ENCODE measurements at places on chromosomes 3 and 15.

DNA sequence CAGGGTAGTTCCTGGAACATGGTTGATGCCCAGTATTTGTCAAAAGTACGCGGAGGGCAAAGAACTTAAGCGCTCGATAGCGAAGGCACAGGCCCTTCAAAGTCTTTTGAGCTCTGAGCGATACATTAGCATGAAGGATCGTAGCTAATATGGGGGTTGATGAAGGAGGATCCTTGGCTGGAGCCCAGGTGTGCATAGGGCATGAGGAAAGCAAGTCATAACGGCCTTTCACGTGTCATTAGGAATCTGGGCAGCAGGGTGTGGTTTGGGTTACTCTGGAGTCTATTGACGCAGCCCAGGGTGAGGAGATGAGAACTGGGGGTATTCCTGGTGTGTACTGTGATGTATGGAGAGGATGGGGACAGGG, 31.7 kb downstream of the SPINK8 start:
- no peak for DNase-seq

GRCh38 chr15:52796228-52796521, 6.0 kb upstream of the ONECUT1 start:
- no peak for DNase-seq

DNA sequence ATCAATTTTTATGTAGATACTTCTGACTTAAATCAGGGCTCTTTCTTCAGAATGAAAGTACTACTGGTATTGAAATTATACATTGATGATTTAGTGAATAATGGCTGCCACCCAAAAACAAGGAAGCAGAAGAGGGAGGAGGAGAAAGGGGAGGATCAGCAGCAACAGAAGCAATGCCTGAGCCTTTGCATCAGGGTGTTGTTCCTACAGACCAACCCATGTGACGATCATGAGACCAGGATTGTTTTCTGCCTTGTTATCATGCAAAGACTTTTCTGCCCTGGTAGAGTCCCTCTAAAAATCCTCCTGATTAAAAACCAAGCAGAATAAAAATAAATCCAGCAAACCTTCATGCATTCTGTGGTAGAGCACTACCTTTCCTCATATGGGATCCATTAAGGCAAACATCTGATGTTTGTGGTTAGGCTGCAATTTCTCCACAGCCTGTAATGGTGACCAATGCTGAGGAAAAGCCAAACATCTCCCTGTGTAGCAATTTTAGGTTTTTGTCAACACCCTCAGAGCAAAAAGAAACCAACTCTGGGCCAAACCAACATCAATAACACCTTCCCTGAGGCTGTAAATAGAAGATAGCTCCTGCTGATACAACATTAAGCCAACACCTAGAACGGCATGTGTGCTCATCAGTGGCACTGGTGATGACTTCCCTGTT, 191.7 kb downstream of the ATP8B4 start:
- no peak for DNase-seq

GRCh38 chr3:21672303-21672702, 78.7 kb downstream of the ZNF385D start:
- DNase-seq = no peak

DNA sequence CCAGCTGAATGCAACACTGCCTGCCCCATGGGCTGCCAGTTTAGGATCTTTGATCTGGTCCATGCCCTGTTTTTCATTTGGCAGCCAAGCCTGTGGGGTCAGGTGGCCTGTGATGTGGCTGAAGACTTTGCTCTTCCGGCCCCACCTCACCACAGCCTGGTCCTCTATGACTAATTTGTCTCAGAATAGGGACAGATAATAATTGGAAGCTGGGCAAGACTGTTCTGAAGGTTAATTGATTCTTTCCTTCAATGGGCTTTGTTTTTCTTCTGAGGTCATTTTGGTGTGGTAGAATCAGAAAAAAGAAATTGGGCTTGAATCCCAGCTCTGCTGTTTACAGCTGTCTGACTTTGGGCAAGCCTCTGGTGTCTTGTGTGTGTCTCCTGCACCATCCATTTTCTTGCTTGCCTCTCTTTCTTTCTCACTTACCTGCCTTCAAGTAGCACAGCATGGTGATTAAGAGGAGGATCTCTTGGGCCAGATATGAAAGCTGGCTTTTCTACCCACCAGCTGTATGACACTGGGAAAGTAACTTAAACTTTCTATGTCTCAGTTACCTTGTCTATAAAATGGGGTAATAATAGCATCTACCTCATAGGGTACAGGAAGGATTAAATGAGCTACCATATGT, 24.2 kb downstream of the ABHD2 start:
- DNase-seq = no peak

- no peak for DNase-seq
Observed at GRCh38 chr15:50098545-50098944, 20.5 kb downstream of the ATP8B4 start.

GRCh38 chr3:53190659-53191058, 29.6 kb downstream of the PRKCD start:
- DNase-seq = no peak

GRCh38 chr3:183252118-183252782, 803 bp upstream of the B3GNT5 start:
- no peak for DNase-seq

DNA sequence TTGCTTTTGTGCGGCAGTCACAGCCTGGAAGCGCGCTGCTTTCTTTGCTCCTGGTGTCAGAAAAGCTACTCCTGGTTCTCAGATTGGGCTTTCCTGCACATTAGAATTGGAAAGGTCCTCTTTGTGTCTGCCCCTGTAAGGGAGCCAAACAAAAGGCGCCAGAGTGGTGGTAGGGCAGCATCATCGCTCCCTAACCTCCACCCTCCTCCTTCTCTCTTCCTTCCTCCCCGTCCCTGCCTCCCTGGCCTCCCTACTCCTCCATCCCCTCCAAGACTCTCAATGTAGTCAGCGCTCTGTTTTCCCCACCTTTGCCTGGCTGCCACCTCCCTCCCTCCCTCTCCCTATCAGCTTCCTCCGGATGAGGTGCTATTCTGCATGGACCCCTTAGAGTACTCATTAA, 65.3 kb downstream of the SH3GL3 start:
- DNase-seq = no peak

GRCh38 chr3:133927540-133928066, 31.9 kb upstream of the RAB6B start:
- DNase-seq = peak; percentile 14

DNA sequence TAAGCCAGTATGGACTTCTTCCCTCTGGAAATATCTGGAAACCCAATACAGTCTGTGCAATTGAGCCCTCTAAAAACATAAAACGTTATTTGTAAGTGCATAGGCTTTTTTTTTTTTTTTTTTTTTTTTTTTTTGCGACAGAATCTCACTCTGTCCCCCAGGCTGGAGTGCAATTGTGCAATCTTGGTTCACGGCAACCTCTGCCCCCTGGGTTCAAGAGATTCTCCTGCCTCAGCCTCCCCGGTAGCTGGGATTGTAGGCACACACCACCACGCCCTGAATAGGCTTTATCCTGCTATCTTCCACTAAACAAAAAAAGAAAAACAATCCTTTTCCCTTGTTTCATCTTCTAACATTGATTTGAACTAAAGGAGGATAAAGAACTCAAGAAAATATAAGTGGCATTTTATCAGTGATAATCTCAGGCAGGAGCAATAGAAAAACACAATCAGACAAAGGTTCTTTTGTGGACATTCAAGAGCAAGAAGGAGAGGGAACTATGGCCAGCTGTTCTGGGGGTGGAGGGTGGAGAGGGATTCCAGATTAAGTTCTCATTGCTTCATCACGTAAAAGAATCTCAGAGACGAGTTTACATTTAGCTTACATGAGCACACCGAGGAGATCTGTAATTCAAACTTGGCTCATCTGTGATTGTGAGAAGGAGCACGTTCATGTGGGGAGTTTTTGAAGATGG, 68.6 kb downstream of the ITGB5 start:
- no peak for DNase-seq

DNA sequence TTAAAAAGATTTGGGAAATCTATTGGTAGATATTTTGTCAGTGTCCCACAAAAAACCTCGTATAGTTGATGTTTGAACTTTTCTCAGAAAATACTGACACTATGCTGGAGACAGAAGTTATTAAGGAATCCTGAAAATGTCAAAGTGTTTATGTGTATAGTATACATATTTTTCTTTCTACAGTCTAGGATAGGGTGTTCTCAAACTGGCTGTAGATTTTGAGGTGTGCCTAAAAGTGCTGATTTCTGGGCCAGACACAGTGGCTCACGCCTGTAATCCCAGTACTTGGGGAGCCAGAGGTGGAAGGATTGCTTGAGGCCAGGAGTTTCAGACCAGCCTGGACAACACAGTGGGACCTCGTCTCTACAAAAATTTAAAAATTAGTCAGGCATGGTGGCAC, 322.0 kb downstream of the NLGN1 start:
- DNase-seq = no peak

- DNase-seq = no peak
Observed at GRCh38 chr3:113626503-113627371, 69.7 kb downstream of the USF3 start.

DNA sequence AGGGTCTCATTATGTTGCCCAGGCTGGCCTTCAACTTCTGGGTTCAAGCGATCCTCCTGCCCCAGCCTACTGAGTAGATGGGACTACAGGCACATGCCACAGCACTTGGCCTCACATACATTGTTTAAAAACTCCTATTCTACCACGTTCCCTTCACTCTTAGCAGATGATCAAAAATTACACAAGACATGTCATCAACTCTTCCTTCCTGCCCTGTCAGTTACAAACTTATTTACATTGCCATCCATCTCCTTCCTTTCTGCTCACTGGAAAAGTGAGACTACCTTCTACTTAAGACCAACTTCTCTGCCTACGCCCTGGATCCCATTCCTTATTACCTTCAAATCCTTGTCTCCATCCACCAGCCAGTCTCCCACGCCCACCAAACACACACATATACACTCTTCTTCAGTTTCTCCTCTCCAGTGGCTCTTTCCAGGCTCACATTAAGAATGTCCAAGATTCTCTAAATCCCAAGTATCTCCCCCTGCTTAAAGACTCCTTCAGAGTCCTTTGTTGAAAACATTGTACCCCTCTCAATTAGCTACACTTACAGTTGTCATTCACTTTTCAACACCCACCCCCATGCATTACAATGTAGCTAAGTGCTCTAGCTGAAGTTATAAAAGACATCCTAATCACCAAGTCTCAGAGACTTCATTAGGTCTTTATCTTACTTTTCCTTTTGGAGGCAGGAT, 4.3 kb downstream of the PEAK1 start:
- no peak for DNase-seq

DNA sequence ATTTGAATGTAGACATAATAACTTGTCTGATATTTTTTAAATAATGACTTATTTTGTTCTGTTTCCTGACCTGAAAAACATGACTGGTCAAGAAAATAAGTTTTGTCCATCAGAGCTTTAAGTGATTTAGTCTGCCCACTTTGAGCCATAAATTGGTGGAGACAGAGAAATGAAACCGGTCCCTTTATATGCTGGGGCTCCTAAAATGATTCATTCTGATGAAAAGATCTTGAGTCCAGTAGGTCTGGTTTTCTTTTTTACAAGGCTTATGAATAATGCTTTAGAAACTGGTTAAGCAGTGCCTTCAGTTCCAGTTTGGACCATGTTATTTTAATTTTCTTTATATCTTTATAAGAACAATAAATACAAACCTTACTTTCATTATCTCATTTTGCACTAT, 293.2 kb downstream of the DIPK2A start:
- DNase-seq = no peak

- no peak for DNase-seq
Observed at GRCh38 chr3:51621091-51621892, 49.8 kb upstream of the TEX264 start.

- DNase-seq = no peak
Observed at GRCh38 chr3:136584728-136585127, 167.4 kb downstream of the STAG1 start.

DNA sequence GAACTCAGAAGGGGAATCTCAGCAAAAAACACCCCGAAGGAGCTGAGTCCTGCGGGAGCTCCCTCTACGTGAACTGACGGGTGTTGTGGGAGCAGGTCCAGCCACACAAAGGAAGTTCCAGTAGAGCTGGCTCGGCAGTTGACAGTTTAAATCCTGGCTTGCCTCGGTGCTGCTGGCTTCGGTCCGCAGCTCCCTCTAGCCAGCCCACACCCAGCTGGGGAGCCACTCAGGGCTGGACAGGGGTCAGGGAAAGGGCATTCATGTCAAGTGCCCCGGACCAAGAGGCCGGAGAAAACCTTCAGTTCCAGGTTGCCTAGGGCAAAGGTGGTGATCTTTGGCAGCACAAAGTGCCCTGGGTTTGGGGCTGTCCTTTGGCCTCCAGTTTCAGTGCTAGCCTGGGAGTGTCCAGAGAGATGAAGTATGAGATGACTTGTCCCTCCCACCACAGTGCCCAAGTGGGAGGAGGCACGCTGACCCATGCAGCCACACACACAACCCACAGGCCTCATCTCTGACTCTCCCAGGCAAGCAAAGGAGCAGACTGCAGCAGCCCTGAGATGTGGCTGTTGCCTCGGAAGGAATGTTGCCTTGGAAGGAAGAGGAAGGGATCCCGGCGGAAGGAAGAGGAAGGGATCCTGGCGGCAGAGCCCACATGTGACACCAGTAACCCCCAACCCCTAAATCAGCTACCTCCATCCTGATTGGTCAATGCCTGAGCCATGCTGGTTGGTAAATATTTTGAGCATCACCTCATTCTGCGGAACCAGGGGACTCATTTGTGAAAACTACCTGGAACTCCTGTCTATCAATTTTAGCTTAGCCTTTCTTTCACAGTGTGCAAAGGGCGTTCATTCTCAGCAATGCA, 13.9 kb upstream of the ANPEP start:
- DNase-seq = no peak

DNA sequence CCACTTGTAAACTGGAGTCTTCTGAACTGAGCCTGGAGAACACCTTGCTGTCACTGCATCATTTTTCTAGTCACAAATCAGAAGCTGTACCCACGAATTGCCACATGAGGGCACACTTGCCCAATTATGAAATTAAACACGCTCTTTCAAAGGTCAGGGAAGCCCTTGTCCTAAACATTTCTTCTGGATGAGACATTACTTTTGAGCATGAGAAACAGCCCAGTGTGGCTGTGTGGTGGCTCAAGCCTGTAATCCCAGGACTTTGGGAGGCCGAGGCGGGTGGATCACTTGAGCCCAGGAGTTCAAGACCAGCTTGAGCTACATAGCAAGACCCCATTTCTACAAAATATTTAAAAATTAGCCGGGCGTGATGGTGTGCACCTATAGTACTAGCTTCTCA, 27.5 kb upstream of the CFAP161 start:
- DNase-seq = no peak

DNA sequence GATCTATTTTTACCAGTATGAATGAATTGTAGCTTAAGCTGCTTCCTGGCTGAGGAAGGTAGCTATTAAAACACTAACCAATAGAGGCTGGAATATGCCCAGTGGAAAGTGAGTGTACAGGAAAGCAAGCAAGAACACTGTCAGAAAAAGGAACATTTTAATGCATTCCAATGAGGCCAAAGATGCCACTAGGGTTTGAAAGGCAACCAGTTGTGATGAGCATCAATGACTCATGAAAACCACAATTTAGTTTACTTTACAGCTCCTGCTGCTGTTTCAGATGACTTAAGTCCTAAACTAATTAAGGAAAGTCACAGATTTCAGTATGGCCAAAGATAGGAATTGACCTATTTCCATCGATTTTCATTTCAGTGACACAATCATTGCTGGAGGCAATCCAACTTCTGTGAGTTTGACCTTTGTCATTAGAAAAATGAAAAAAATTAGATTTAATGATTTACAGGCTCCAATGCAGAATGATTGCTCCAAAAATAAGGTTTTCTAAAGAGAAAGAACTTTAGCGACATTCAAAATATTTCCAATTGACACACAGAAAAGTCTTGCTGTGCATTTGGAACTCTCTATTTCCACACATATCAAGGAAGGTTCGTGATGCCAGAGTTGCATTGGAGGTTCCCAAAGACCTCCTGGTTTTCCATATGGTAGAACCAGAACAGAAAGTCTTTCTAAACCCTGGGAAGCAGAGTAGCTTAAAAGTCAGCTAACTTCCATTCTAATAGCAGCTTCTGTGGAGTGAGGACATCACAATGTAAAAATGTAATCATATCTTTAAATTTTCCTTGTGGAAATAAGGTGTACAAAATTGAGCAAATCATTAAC, 103.0 kb downstream of the SUCNR1 start:
- DNase-seq = no peak
